ENCODE measurements at places on chromosomes 3 and 15. TPM values are rescaled to one million over a fixed set of nuclear protein-coding genes. Genes with fewer than 3 reads are reported as not detected.

- no peak for DNase-seq
These were observed 108.8 kb downstream of the TOP2B start for GRCh38 chr3:25555695-25556437.

Gene CAMK2N2
- 3.7 TPM for total RNA-seq

DNA sequence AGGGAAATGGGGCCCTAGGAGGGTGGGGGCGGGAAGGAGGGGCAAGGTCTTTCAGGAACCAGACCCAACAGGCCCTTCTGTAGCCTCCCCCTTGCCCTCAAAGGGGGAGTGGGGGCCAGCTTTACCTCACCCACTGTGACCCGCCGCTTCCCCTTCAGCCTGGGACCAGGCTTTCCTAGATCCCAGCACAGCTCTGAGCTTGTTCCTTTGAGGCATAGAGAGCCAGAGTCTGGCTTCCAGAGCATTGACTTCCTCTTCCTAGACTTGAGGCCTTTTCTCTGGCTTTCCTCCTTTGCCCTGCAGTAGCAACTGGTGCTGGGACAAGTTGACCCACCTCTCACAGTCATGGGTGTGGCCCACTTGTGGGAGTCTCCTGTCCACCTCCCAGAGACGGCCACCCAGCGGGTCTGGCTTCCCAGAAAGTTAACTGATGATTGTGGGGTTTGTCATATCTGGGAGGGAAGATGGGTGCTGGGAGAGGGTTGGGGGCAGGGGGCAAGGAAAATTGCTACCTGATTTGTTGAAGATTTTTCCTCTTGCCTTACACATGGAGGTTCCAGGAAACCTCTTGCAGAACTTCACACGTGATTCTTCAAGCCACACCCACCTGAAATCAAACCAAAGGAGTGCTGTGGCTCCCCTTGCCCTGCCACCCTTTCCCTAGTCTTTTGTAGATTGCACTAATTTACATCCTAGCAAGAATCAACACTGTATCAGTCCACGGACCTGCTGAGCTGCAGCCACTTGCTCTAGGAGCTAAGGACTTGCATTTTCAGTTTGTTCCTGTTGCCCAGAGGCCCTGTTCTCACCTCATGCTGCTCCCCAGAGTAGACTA is 4.1 kb upstream of the CHST14 start:
- DNase-seq = no peak

Gene PSTPIP1
- 0.67 TPM for total RNA-seq

DNA sequence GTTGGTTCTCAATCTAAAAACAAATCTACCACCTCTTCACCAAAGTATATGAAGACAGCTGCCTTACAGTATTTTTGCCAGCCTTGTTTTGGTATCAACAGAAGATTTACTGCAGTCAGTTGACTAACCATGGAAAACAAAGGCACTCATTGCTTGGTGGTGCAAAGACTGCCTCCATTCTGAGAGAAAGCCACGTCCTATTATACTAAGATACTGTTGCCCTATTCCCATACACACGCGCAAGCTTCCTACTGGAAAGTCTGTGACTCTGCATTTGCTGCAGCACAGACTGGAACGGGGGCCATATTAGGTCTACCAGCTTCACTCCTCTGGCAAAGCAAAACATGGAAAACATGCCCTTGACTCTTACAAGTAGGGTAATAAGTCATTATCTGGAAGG is 18.0 kb downstream of the MTMR10 start:
- no peak for DNase-seq

DNA sequence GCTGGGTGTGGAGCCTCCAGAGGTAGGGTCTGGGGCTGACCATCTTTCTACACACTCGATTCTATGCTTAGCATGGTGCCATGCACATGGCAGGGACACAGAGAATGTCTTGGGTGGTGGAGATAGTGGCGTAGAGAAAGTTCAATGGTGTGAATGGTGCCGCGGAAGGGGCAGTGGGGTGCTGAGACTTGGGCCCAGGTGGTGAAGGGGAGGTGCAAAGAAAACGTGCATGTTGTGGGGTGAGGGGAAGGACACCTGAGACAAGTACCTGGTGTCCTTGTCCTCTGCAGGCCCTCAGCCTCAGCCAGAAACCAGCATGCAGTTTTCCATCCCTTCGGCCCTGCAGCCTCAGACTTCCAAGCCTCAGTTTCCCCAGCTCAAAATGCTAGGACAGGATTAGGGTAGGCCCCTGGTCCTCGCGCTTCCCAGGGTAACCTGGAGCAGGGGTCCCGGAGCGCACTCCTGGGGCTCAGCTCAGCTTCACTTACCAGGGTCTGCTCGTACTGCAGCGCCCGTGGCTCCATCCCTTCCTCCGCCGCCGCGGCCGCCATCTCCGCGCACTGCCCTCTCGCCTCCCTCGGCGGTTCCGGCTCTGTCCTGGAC is 375 bp downstream of the CLCN2 start:
- DNase-seq = no peak
